ENCODE measurements at places on chromosomes 3 and 15.

- DNase-seq: no peak
These were observed 16.9 kb upstream of the IGSF10 start for GRCh38 chr3:151477591-151478334.

GRCh38 chr15:86041399-86041798, 38.3 kb upstream of the AGBL1 start:
- DNase-seq: no peak

DNA sequence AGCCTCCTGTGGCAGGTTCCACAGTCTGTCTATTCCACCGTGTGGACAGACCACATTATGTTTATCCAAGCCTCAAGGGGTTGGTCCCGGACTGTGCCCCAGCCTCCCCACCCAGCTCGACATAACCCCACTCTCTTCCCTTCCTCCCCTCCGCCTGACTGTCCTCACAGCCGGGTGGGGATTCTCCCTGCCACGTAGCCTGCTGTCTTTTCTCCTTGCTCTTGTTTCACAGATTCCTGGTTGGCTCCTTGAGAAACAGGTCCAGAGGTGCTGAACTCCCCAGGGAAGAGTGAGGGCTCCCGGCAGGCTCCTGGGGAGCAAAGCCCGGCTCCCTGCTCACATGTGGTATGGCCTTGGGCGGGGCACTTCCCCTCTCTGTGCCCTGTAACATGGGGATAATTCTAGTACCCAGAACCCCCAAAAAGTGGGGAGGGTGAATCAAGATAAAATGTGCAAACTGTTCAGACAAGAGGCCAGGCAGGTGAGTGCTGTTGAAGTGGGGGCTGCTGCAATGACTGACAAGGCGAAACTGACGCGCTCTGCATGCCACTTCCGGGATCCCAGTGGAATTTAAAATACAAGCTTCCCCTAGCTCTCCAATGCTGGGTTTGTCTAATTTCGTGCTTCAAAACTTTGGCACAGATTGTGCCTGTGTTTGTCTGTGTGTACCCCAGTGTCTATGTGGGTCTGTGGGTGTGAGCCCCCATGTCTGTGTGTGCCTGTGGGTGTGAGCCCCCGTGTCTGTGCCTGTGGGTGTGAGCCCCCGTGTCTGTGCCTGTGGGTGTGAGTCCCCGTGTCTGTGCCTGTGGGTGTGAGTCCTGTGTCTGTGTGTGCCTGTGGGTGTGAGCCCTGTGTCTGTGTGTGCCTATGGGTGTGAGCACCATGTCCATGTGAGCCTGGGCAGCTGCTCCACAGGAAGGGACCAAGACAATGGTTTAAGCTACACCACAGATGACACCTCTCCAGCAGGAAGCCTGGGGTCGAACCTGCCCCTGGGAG, 160.6 kb upstream of the IQSEC1 start:
- DNase-seq: no peak

GRCh38 chr3:181455276-181455675, 256.4 kb upstream of the SOX2 start:
- DNase-seq: no peak

DNA sequence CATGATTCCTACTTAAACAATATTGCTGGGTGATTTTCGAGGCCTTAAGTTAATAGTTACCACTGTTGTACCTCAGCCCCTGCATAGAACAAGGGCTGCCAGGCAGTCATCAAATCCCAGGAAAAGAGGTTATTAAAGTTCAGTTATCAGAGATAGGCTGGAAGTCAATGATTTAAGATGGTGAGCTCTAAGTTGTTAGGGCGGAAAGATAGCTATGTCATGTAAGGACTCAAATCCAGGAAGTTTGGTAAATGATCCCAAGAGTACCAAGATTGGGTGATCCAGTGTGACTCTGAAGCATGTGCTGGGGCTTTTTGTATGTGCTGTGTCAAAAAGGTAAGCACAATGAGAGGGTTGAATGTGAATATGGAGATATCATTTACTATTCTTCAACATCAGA, 287.9 kb downstream of the NLGN1 start:
- no peak for DNase-seq

DNA sequence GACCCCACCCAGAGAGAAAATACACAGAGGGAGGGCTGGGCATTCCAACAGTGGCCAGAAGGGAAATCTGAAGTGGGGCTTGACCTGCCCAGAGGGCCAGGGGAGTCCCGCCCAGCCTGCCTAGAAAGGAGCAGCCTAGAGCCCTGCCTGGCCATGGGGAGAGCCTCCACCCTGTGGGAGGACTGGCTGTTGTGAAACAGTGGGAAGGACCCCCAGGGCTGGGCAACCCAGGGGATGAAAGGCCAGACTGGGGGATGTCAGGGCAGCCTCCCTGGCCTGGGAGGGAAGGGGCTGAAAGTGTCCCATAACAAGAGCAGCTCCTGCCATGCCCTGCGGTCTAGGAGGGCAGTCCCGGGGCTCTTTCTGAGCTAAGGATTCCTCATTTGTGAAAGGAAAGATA, 69.0 kb downstream of the SLC12A8 start:
- DNase-seq: no peak

DNA sequence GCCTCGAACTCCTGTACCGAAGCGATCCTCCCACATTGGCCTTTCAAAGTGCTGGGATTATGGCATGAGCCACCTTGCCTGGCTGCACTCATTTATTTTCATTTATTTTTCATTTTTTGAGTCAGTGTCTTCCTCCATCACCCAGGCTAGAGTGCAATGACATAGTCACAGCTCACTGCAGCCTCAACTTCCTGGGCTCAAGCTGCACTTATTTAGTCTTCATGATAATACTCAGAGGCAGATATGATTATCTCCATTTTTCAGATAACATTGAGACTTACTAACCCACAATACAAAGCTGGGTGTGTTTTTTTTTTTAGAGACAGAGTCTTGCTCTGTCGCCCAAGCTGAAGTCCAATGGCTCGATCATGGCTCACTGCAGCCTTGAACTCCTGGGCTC, 10.0 kb downstream of the PRKCI start:
- DNase-seq: no peak

- no peak for DNase-seq
These were observed 986.5 kb downstream of the TUSC7 start for GRCh38 chr3:117695871-117696645.

DNA sequence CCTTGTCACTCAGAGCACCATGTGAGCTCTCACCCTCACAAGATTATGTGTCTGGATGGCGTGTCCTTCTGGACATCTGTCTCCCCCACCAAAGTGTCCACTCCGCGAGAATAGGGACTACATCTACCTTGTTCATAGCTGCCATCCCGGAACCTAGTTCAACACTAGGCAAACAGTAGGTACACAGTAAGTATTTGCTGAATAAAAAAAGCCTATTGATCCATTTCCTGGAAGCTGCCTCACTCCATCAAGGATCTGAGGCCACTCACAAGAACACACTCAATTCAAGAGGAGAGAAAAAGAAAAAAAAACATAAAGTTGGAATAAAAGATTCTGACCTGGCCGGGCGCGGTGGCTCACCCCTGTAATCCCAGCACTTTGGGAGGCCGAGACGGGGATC, 11.2 kb upstream of the ALAS1 start:
- DNase-seq: no peak

DNA sequence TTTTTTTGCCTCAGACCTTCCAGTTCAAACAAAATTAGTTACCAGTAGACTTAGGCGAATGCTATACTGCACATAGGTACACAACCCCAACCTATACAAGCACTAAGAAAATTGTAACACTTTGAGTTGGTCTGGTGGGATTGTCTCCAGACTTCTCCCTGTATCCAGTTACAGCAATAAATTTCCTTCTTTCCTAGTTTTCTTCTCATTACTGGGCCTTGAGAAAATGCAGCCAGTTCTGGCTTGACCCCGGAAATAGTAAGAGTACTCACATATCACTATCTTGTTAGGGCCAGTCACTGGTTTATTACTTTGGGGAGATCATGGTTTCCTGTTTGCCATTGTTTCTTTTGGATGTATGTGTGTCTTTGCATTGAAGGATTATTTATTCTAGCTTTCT, 868.4 kb downstream of the DIPK2A start:
- no peak for DNase-seq

GRCh38 chr15:60006873-60007272, 2.8 kb downstream of the FOXB1 start:
- DNase-seq: no peak

DNA sequence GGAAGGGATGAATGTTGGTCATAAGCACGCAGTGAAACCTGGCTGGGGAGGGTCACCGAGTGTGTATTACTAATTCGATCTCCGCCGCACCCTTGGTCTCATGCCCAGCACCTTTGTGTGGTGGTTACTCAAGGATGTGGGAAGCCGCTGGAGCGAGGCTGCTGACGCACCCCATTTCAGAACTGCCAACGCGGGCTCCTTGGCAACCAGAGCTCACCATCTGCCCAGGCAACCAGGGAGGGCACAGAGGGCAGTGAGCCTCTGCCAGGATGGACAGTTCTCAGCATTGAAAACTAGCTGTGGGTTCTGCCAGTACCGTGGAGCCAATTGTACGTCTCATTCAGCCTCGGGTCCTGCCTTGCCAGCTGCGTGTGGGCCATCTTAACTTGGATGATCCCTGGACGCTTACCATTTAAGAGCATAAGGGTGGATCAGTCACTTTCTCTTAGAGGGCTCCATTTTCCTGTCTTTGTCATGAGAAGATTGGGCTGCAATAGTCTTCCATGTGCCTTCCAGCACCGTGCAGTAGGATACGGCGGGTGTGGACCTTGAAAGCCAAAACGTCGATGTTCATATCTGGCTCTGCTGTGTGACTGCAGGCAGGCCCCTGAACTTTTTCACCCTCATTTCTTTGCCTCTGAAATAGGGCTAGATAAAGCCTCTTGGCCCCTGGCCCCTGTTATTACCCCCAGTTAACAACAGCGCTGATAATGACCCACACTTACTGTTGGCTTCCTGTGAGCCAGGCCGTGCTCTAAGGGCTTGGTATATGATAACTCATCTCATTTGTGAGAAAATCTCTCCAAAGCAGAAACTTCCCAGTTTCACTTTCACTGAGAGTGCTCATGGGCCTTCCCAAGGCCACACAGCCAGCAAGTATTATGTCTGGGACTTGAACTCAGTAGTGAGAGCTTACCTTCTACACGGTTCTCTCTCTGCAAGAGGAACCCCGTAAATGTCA, 238.8 kb downstream of the OPA1 start:
- no peak for DNase-seq

DNA sequence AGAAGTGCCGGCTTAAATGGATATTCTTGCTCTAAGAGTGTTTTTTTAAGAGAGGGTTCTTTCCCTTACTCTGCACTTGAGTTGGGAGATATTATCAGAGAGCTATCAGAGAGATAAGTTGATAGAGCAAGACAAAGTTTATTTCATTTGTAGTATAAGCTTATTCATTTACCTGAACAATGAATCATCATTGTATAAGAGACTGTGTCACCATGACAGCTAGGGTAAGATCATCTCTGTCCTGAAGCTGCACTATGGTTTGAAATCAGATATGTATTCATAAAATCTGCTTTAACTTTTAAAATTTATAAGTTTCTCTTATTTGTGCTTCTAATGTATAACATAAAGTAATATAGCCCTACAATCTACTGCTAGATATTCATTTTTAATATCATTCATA, 128.1 kb upstream of the ARL6 start:
- DNase-seq: no peak

DNA sequence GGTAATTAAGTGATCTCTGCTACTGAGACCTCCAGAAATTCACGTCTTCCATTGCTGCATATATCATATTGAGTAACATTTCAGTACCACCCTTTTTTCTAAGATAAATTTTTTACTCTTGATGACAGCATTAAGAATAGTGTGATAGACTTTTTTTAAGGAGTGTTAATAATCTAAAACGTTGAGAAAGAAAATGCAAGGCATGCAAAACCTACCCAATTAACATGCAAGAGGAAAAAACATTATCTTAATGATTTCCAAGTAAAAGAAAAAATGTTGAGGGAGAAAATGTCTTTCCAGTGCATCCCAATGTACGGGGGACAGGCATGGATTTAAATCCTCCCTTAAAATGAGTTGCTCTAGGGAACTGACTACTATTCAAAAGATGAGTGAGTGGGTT, 740 bp downstream of the CLDN16 start:
- DNase-seq: no peak

DNA sequence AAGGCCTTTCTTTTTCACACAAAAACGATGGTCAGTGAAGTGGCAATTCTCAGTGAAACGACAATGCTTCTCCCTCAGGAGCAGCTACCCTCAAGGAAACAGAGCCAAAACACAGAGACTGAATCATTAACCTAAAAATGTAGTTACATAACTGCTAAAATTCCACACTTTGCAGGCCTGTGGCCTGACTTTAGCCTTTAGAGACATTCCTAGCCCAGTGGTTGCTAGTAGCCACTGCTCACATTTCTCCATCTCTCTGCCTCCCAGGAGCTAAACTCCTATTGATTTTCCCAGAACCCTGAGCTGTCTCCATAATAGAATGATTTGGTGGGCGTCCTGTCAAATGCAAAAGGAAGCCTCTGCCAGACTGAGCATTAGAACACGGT, 630.1 kb upstream of the KCNMB2 start:
- DNase-seq: no peak

GRCh38 chr15:69930754-69931153, 167.0 kb downstream of the TLE3 start:
- no peak for DNase-seq

DNA sequence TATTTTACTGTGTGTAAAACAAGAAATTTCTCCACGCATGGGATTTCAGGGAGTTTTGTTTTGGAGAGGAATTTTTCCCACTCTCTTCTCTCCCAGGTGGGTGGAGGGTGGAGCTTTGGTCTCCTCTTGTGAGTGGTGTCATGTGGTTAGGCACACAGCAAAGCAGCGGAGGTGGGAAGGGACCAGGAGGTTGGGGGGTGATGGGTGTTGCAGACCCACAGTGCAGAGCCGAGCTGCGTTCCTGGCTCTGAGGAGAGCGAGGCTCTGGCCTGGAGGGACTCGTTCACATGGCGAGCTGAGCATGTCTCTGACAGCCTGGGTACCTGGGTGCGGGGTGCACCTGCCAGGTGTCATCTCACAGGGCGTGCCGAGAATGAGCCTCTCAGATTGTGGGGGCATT, 87.8 kb downstream of the RYR3 start:
- no peak for DNase-seq

DNA sequence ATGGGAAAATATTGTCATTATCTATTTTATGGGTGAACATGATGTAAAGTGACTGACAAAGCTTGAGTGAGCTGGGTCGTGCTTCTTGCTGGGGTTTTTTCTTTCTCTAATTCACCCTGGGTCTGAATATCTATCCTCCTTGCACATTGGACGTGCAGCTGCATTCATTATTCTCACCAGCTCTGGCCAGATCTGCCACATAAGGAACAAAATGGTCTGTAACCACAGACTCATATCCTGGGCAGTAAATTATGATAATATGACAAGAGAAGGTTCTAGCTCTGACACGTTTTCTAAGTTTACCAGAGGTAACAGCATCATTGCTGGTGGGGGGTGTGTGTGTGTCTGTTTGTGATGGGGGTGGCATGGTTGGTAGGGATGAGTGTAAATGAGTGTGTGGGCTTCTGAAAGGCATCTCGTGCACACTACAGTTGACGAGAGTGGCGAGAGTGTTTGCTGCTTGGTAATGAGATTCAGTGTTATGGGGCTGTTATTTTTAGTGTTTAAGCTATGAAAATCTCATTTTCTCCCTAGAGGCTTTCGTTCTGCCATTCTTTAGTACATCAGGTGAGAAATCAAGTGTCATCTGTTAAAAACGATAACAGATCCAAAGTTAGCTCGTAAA, 418.4 kb downstream of the PDCD6IP start:
- no peak for DNase-seq
